Stimulated activated CD4-positive, alpha-beta T cell treated with anti-CD3 and anti-CD28 coated beads, Interleukin-12 subunit alpha, Interleukin-12 subunit beta, amount 100 ng/mL, for 48 hours (primary cell): ENCODE measurements at places on chromosomes 4 and X.

DNA sequence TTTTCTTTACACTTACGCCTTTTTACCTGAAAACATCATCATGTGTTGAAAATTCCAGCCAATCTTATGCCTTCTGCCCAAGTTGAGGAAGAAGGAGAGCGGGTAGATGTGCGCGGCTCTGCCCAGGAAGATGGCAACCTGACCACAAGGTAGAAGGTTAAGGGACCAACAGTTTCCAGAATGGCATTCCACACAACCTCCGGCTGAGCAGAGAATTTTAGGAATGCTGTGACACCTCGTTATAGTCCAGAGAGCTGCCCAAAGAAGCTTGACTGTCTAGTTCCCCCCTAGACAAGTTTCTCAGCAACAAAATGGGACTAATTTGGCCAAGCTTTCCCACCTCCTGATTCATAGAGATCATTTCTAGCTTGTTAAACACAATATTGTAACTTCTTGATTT, 75.1 kb downstream of the CHST7 start:
- DNase-seq: no peak

DNA sequence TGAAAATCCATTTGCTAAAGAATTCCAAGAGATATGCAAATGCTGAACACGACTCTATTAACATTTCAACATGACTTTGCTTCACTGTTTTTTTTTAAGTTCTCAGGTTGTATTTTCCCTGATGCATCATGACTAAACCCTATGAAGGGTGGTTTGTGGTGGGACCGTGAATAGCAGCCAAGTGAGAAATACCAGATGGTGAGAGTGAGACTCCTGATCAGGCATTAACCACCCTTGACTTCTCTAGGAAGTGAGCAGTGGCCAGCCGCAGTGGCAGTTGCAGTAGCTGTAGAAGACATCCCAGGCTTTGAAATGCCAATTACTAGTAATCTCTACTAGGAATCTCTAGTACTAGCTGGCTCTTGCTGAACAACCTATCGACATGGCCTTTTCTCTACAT, 383.4 kb downstream of the FAM133A start:
- DNase-seq: no peak

- DNase-seq: no peak
Observed at GRCh38 chr4:7651461-7651921, 216.8 kb upstream of the PSAPL1 start.

GRCh38 chr4:58166490-58166889, 1056.3 kb upstream of the IGFBP7 start:
- no peak for DNase-seq

DNA sequence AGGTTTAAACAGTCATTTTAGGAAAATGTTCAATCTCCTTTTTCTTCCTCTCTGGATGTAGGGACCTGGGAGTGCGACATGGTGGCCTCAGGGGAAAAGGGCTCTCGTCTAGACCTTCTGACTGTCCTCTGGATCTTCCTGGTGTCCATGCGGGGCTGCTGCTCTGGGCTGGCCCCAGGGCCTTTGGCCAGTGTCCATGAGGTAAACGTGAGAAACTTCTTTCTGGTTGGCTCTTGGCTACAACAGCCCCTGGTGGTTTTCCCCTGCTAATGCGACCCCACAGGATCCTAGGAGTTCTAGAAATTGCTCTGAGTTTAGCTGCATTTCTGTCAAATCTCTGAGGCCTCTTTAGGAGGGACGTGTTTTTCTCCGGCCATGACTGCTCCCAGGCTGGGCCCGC, 85.7 kb downstream of the MFAP3L start:
- no peak for DNase-seq

DNA sequence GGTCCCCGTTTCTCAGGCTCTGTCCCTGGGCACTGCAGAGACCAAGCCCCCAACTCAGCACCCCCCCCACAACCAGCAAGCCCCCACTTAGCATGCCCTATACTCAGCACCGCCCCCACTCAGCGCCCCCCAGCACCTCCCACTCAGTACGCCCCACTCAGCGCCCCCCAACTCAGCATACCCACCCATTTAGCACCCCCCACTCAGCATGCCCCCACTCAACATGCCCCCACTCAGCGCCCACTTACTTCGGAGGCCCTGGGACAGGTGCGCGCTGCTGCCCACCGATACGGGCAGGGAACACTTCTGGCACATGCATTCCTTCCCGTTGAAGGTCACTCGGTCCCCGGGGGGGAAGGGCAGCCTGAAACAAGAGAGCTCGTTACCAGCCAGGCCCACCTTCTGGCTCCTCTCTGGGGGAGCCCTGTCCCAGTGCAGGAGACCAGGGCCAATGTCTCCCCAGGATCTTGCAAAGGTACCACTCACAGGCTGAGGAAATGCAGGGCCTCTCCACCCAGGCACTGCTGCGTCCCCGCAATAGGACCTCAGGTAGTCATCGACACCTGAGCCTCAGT, 70.6 kb downstream of the ABLIM2 start:
- no peak for DNase-seq
